ENCODE measurements at places on chromosomes 7 and 10. TPM values are rescaled to one million over a fixed set of nuclear protein-coding genes. Genes with fewer than 3 reads are reported as not detected.

The TFPI2 gene
- 79.2 TPM for total RNA-seq

GRCh38 chr7:25707768-25708620, 444.0 kb upstream of the NFE2L3 start:
- DNase-seq = no peak

DNA sequence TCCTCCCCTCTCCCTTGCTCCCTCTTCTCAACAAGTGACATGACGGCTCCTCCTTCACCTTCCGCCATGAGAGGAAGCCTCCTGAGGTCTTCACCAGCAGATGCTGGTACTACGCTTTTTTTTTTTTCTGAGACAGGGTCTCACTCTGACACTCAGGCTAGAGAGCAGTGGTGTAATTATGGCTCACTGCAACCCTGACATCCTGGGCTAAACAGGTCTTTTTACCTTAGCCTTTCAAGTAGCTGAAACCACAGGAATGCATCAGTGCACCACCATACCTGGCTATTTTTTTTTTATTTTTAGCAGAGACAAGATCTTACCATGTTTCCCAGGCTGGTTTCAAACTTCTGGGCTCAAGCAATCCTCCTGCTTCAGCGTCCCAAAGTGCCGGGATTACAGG, 43.6 kb downstream of the MDH2 start:
- DNase-seq = no peak

The CRTAC1 gene
- 2.5 TPM for total RNA-seq

The FAM149B1 gene
- total RNA-seq = 32.2 TPM

The PDCD4 gene
- total RNA-seq = 37.1 TPM

GRCh38 chr7:157377436-157378124, 40.8 kb downstream of the DNAJB6 start:
- no peak for DNase-seq

The OR6B1 gene
- not detected for total RNA-seq

The SKIDA1 gene
- 0.46 TPM for total RNA-seq

- no peak for DNase-seq
These were observed 132.0 kb downstream of the RPS24 start for GRCh38 chr10:78165617-78166016.

All from pulmonary artery endothelial cell (primary cell).